LHCN-M2 (cell line): ENCODE measurements at places on chromosomes 3 and 15. TPM values are rescaled to one million over a fixed set of nuclear protein-coding genes. Genes with fewer than 3 reads are reported as not detected.

GRCh38 chr3:9349321-9350117 lies 13.3 kb upstream of the THUMPD3 start:
- DNase-seq, result peak; percentile 97

DNA sequence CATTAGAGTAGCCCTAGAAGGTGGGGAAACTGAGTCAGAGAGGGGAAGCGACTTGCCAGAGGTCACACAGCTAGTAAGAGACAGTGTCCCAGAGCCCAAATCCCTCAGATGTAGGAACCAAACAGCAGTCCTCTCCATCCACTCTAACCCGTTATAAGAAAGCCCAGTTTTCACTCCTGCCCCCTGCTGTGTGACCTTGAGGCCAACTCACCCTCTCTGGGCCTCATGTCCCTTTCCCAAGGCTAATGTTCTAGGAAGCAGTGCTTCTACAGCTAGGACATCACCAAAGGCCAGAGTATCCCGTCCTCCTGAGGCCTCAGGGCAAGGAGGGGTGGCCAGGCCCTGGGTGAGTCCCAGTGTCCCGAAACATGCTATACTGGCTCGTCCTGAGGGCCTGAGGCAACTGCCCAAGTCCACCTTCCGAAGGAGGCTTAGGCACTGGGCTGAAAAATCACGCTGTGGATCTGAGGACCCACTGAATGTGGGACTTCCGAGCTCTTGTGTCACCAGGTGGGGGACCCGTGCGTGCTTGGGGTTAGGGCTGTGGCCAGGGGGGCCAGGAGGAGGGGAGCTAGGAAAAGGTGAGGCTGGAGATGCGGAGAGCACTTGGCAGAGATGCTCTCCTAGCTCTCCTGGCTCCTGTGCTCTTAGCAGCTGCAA lies 109.2 kb upstream of the SLC6A11 start:
- DNase-seq, result no peak

- DNase-seq, result no peak
Measured at GRCh38 chr3:94064243-94064860, 1.5 kb downstream of the NSUN3 start.

DNA sequence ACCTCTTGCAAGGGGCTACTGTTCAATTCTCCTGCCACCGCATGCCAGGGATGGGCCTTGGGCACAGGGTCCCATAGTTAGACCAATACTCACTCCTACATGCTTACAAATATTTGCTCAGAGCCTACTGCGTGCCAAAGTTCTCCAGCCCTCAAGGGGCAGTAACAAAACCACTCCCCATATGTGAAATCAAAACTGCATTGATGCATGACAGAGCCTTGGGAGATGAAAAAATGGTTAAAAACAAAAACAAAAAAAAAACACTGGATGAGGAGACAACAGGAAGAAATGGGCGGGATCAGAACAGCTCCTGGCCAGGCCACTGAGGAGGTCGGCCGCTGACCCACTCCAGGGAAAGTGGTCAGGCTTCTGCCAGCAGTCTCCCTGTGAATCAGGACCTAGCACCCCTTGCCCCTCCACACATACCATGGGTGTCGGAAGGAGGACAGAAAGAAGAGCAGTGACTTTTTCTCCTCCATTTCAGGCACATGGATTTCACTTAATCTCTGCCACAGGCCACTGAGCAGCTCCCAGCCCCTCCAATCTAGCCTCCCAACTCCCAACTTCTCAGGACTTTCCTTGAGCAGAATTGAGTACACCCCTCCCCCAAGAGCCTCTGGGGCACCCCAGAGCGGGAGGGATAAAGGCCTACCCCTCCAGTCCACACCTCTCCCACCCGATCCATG lies 2.8 kb downstream of the PLXNB1 start:
- DNase-seq, result no peak

- peak; percentile 44 for DNase-seq
Measured at GRCh38 chr15:74291101-74292071, 55.3 kb downstream of the CCDC33 start.

Gene NOX5
- 0.46 and 0.58 TPM in 2 replicates for total RNA-seq

Gene TM2D3
- 37.5 and 39.9 TPM in 2 replicates for total RNA-seq

Gene KNG1
- not detected in 2 replicates for total RNA-seq
